ENCODE measurements at places on chromosomes 3 and 15.

- no peak for DNase-seq
Observed at GRCh38 chr3:177730814-177731213, 533.5 kb upstream of the TBL1XR1 start.

GRCh38 chr3:196334982-196335381, 3.2 kb downstream of the TM4SF19 start:
- no peak for DNase-seq

GRCh38 chr3:181278468-181279238, 289.1 kb upstream of the DNAJC19 start:
- DNase-seq = no peak

DNA sequence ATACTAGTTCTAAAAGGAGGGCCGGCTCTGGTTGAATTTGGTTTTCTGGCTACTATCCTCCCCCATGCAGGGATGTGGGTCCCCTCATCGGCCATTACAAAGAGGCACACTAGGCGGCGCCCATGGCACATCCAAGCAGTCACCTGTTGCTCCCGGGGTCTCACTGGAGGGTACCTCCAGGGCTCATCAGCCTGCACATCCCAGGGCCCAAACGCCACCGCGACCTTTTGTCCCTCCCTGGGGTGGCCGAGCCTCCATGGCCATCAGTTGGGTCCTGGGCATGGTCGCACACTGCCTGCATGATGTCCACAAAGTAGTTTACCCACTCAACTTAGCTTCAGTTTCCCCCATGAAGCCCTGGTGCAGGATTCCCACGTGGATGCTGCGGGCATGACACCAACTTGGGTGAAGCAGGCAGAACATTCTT, 28.3 kb downstream of the IDH3A start:
- DNase-seq = no peak

GRCh38 chr3:30340500-30340899, 265.9 kb upstream of the TGFBR2 start:
- DNase-seq = no peak

DNA sequence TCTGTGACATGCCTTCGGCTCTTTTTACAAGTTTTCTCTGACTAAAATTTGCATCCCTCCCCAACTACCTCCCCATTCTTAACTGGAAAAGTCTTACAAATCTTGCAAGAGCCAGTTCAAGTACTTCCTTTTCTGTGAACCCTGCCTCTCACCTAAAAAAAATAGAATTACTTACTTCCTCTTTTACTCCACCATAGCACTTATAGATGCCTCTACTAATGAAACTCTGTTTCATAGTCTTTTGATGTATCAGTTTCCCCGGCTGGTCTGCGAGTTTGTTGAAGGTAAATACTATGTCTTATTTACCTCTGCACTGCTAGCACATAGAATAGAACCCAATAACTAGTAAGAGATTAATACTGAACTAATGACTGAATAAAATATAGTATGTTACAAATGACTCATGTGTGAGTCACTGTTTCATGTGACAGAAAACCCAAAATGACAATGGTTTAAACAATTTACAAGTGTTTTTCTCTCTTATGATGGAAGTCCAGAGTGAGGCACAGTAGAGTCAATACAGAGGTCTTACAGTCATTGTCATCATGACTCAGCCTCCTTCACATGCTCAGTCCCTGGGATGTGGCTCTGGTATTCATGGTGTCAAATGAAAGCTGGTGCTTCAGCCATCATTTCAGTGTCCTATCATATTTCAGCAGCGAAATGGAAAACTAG, 393.5 kb downstream of the RSL24D1 start:
- peak; percentile 0 for DNase-seq

- DNase-seq = peak; percentile 82
Observed at GRCh38 chr3:146421819-146422759, 47.3 kb downstream of the PLSCR2 start.

GRCh38 chr15:69504352-69505040, 51.9 kb downstream of the RPLP1 start:
- no peak for DNase-seq

GRCh38 chr3:135982922-135983581, 17.5 kb downstream of the PPP2R3A start:
- peak; percentile 83 for DNase-seq

DNA sequence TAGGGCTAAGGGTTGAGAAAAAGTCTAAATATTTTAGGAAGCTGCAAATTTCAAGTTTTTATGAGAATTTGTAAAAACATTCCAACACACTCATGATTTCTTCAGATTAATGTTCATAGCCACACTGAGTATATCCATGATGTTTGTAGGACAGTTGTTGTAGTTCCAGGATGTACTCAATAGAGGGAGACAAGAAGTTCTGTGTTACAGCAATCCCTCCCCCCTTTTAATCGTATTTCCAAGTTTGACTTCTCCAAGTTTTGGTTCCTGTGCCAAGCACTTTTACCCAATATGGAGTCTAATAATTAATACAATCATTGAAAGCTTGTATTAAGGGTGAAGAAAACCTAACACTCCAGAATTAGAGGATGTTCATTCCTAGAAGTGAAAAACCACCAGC, 143.4 kb downstream of the FEZF2 start:
- DNase-seq = no peak

DNA sequence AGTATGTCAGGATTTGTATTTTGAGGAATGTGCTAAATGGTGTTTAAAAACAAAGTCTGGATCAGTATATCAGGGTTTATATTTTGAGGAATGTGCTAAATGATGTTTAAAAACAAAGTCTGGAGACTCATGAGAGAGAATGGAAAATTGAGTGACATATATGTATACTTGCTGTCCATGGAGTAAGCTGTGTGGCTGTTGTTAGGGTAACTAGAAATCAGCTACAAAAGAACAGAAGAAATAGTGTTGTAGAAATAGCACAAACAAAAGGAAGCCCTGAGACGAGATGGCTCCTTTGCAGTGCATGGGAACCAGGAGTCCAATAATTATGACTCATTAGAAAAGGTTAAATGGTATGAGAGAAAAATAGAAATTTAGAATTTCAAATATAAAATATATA, 282.7 kb upstream of the MANF start:
- DNase-seq = no peak

GRCh38 chr15:100863796-100864267, 15.8 kb upstream of the ALDH1A3 start:
- peak; percentile 90 for DNase-seq

- DNase-seq = no peak
Observed at GRCh38 chr3:51353131-51353530, 32.0 kb upstream of the MANF start.

GRCh38 chr3:49673121-49673714, 933 bp upstream of the APEH start:
- DNase-seq = no peak

- peak; percentile 67 for DNase-seq
Observed at GRCh38 chr3:37945807-37946530, 44.6 kb upstream of the VILL start.

GRCh38 chr15:77549576-77550288, 83.0 kb downstream of the LINGO1 start:
- no peak for DNase-seq

DNA sequence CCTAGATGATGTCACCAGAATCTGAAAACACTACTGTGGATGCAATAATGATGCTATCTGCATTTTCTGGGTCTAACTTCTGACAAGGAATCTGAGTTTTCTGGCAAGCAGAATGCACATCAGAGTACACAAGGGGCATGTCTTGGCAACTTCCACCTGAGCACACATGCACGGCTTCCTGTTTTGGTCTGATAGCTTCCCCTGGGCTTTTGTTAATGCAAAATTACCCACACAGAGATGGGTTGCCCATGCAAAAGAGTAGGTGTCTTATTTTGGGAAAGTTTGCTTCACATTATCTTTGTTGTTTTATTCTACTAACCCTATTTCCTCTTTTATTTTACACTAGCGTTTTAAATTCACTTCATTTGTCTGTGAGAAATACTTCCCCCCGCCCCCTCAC, 74.2 kb upstream of the SATB1 start:
- no peak for DNase-seq

DNA sequence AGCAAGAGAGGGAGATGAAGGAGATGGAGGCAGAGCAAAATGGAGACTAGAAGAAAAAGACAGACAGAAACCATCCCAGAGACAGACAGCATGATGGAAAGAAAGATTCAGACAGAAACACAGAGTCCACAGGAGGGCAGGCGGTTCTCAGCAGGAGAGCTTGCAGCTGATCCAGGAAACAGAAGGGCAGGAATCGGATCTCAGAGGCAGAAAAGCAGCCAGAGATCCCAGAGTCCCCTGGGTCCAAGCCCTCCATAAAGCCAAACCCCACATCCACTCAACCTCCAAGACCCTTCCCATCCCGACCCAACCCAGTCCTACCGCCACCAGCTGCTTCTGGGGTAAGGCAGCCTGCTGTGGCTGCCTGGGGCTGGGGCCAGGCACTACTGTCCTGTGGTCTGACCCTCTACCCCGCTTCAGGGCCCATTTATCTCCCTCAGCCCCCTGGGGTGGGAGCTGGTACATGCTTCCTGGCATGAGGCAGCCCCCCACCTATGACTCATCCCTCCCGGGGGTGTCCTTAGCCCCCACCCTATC, at the start of gene UCN2:
Gene UCN2 (minus strand): TSS at position 400 of the 537 bp plus-strand sequence. CDS start 657 bp downstream, outside the sequence.
- DNase-seq = peak; percentile 21

DNA sequence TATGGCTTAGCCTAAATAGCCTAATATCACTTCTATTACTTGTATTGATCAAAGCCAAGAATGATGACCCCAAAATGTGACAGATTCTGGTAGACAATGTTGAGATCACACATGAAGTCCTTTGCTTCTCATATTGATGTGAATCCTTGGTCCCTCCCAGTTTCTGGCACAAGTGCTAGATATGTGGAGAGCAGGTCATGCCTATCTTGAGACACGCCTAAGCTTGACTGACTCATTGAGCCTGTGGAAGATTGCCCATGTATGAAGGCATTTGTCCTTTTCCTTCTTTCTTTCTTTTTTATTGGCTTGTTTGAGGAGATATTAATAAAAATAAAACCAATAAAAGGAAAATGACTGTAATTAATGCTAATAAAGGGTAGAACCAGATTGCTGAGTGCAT, 54.0 kb upstream of the TMEM108 start:
- DNase-seq = no peak

GRCh38 chr3:29453284-29454001, 172.6 kb downstream of the RBMS3 start:
- no peak for DNase-seq
